Activated naive CD4-positive, alpha-beta T cell treated with anti-CD3 and anti-CD28 coated beads, Interleukin-2, amount 50 U/mL, for 72 hours (primary cell): ENCODE measurements at places on chromosomes 7 and 10. TPM values are rescaled to one million over a fixed set of nuclear protein-coding genes. Genes with fewer than 3 reads are reported as not detected.

The DAGLB gene
- total RNA-seq = 20.7 TPM

The SORBS1 gene
- total RNA-seq = 2.8 TPM

The OR6V1 gene
- total RNA-seq = not detected

The NANOS1 gene
- total RNA-seq = not detected

The AGMO gene
- total RNA-seq = not detected

The KCNH2 gene
- total RNA-seq = 0.72 TPM

The PITRM1 gene
- 75.0 TPM for total RNA-seq
